HepG2 (cell line): ENCODE measurements at places on chromosomes 5 and 9.

DNA sequence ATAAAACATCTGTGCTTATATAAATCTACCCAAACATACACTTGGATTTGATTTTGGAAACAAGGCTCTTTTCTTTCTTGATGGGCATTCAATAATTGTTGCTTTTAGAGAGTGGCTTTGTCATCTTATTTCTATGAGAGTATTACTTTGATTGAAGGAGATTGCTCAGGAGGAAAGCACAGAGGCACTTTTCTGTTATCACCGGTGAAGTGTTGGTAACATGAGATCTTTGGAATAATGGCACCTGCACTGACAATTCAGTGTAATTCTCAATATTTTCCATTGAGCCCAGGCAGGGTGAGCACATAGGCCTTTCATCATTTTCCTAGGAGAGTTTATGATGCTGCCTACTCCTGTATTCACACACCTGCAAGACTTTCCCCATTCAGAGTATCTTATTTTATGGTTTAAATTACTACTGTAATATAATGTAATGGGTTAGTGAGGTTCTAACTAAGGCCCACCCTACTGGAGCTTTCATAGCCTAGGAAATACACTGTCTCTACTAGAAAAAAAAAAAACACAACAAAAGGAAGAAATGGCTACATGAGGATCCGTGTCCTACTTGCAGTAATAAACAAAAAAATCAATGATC lies 244.3 kb downstream of the DENND1A start:
- no peak for DNase-seq

DNA sequence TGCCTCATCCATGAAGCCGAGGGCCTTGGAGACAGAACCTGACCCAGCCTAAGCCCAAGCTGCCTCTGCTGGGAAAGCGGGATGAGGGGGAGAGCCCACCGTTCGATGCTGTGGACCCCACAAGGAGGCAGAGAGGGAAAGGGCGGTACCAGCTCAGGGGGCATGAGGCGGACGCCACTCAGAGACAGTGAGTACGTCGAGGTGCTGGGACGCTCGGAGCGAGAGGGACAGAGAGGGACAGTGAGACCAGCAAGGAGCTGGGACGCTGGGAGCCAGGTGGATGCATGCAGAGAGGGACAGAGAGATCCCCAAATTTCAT lies 33.6 kb downstream of the EXD3 start:
- DNase-seq, result no peak

DNA sequence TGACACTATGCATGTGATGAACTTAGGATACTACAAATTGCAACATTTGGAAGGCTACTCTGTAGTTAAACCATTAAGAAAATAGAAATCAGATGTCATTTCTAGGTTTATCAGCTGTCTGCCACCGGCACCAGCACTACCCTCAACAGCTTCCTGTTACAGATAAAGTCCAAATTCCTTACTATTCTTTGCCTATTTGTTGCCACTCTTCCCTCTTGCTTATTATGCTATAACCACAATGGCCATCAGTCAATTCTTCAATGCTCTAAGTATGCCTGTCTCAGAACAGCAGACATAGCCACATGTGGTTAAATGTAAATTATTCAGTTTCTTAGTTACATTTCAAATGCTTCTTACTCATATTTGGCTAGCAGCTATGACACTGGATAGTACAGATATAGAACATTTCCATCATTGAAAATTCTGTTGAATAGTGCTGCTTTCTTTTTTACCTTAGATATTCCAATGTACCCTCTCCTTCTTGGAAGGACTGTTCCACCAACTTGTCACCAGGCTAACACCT lies 21.0 kb downstream of the DHX29 start:
- DNase-seq, result no peak

GRCh38 chr9:112009656-112010055 lies 113.0 kb downstream of the UGCG start:
- DNase-seq, result no peak

- DNase-seq, result no peak
These were observed 61.8 kb downstream of the BRINP1 start for GRCh38 chr9:119307471-119307870.

- DNase-seq, result peak; percentile 57
These were observed 4.8 kb upstream of the PLGRKT start for GRCh38 chr9:5442400-5443011.

- DNase-seq, result no peak
These were observed 5.1 kb upstream of the CCDC192 start for GRCh38 chr5:127697894-127698600.

GRCh38 chr9:125691869-125692268 lies 15.1 kb downstream of the MAPKAP1 start:
- no peak for DNase-seq

- DNase-seq, result no peak
These were observed 380.4 kb downstream of the PTPRD start for GRCh38 chr9:10232352-10232930.

DNA sequence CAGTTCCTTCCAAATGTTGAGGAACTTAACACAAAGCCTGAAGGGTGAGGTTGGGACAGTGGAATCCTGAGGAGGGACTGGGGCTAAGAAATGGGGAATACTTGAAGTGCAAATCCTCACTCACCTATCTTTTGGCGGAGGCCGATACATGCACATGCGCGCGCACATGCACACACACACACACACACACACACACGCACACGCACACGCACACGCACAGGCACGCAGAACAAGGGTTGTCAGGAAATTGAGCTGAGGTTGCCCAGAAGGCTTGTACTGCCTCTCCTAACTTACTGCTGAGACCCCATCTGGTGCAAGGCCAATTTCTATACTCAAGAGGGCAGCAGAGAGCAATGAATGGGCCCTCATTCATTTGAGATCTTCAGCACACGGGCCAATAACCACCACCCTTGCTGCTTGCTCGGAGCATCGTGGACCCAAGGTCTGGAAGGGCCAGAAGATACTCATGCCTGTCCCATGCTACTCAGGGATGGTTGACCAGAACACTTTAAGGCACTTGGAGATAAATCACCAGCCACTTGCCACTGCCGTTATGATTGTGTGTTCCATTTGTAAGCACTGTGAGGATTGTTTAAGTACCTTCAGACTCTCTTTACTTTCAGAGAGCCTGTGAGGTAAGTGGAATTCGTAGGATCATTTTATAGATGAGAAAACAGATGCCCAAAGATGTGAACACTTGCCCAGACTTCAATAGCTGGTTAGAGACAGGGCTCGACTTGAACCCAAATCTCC lies 21.5 kb downstream of the BTF3 start:
- DNase-seq, result peak; percentile 84

DNA sequence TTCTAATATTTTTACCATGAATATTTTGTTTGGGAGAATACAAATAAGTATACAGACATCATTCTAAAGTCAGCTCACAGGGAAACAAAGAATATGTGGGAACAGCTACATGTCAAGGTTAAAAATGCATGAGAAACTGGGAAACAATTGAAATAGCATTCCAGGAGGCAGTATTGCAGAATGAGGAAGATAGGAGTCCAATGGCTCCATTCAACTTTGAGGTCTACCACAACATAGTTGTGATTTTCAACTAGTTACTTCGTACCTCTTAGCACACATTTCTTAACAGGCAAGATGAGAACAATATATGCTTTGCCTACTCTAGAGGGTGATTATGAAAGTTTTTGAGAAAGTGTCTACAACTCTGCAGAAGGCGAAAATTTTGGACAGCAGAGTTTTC lies 35.2 kb upstream of the CAST start:
- peak; percentile 18 for DNase-seq

DNA sequence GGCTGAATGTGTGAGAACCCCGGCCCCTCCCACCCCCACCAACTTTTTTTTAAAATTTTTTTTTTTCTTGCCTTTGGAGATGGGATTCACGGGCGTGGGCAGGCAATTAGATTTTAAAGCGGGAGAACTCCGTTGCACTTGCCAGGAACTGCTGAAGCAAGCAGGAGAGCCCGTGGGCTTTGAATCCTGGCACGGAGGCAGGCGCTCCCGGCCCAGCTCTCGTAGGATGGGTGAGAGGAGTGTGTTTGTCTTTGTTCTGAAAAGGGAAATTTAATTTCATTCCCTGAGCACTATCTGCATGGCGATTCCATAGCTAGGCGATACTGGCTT lies 54.3 kb upstream of the BOD1 start:
- no peak for DNase-seq

DNA sequence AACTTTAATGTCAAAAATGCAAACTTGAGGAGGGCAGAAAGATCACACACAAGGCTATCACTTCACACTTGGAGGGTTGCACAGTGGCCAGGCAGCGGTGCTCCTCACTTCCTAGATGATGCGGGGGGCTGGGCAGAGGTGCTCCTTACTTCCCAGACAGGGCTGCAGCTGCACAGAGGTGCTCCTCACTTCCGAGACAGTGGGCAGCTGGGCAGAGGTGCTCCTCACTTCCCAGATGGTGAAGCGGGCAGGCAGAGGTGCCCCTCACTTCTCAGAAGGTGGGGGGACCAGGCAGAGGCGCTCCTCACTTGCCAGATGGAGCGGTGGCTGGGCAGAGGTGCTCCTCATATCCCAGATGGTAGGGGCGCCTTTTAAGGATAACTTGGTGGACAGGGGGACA lies 423.2 kb upstream of the RORB start:
- DNase-seq, result no peak

- DNase-seq, result no peak
These were observed 199.6 kb downstream of the SYK start for GRCh38 chr9:91001146-91001611.

- peak; percentile 18 for DNase-seq
These were observed 896 bp downstream of the RIGI start for GRCh38 chr9:32524892-32525708.

DNA sequence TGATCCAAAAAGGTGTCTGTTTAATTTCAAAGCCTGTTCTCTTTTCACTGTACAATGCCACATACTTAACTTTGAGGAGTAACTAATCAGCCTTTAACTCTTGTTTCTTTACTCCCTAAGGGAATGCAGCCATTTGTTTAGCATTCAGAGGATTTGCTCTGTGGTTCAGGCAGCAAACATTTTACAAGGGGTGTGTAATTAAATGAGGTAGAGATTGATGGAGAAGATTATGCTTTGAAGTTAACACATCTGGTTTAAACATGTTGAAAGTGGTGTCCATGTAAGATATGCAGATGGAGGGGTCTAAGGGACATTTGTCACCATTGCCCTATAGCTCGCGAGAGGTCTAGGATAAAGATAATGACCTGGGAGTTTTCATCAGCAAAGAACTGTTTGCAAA lies 41.9 kb downstream of the TMEM215 start:
- DNase-seq, result no peak

DNA sequence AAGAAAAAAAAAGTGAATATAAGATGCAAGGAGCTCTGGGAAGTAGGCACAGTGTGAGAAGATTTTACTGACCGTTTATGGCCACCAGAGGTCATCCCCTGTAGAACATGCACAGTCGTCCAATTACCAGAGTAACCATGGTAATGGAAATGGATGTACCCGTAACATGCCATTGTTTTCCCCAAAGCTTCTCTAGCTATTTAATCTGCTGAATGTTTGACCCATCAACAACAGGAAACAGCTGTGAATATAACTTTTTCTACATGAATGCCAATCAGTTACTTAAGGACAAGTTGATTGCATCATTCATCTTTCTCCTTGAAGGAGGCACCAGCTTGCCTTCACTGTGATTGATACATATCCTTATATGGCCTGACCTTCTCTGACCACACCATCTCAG lies 1967.0 kb upstream of the CDH9 start:
- peak; percentile 6 for DNase-seq

GRCh38 chr9:114465906-114466900 lies 39.1 kb downstream of the WHRN start:
- DNase-seq, result peak; percentile 5

DNA sequence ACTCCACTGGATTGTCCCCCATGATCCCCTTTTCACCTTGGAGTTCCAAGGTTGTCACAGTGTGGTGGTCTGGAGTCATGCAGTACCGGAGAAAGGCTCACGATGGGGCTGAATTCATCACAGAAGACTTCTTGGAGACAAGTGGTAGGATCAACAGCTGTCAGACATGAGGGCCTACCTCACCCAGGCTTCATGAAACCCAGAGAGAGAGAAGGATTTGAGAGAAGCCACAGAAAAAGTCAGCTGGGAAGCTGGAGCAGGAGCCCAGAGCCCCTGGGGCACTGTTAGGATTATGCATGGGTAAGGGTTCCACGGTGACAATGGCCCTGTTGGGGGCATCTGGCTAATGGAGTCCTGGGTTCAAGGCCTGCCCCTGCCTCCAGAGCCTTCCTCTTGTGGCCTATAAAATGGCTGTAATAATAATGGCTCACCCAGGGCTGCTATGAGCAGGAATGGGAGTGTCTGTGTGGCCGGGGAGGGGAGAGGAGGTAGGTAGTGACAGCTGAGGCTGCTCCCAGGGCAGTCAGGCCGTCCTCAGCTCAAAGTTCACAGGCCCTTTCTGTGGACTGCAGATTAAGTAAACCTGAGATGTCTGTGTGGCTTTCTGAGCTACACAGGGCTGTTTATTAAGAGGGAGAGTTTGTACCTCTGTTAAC lies 910 bp downstream of the TRIM14 start:
- peak; percentile 82 for DNase-seq

GRCh38 chr9:125466411-125466810 lies 204.8 kb downstream of the GAPVD1 start:
- no peak for DNase-seq

DNA sequence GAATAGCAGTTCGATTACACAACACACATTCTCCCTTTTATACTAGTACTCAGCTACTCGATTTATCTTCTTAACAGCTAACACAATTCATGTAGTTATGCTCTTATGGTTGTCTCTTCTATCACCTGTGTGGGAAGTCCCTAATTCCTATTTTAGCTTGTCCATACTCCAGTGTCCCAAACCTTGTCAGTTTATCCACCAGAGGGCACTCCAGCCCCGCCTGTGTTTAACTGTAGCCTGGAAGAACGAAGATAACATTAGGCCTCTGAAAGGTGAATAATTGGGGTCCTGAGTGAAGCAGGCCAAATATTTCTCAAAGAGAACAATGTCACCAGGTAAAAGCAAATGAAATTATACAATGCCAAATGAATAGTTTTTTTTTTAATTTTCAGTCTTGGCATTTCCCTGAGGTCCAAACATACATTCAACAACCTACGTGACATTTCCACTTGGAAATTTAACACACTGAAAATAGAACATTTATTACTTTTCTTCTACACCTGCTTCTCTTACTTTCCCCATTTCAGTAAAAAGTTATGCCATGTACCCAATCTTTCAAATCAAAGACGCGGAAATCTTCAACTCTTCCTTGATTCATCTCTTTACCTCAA lies 560.7 kb downstream of the HTR1A start:
- DNase-seq, result peak; percentile 35

- no peak for DNase-seq
These were observed 294.6 kb downstream of the BNC2 start for GRCh38 chr9:16575986-16576245.

DNA sequence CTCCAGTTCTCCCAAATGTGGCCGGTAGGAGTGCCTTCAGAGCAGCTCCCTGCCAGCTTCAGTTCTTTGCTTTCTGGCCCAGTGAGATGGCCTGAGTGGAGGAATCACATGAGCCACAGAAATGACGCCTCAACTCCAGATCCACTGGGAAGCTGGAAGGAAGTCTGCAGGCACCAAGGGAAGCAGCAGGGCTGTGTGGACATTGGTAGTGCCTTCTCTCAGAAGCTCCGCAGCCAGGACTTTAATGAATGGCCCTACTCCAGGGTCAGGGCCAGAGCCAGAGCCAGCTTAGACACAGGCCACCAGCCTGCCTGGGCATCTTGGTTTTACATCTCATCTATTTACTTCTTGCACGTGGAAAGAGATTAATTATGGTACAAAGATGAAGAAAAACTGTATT lies 12.0 kb upstream of the PSMB7 start:
- no peak for DNase-seq
